ENCODE measurements at places on chromosomes 2 and 18. TPM values are rescaled to one million over a fixed set of nuclear protein-coding genes. Genes with fewer than 3 reads are reported as not detected.

GRCh38 chr2:36459725-36460137 is 104.2 kb downstream of the CRIM1 start:
- H3K27ac ChIP-seq = no peak overlapping the region
- H3K4me3 ChIP-seq = no peak overlapping the region
- no peaks in the 10 kb centered on the region for H3K4me1 ChIP-seq

DNA sequence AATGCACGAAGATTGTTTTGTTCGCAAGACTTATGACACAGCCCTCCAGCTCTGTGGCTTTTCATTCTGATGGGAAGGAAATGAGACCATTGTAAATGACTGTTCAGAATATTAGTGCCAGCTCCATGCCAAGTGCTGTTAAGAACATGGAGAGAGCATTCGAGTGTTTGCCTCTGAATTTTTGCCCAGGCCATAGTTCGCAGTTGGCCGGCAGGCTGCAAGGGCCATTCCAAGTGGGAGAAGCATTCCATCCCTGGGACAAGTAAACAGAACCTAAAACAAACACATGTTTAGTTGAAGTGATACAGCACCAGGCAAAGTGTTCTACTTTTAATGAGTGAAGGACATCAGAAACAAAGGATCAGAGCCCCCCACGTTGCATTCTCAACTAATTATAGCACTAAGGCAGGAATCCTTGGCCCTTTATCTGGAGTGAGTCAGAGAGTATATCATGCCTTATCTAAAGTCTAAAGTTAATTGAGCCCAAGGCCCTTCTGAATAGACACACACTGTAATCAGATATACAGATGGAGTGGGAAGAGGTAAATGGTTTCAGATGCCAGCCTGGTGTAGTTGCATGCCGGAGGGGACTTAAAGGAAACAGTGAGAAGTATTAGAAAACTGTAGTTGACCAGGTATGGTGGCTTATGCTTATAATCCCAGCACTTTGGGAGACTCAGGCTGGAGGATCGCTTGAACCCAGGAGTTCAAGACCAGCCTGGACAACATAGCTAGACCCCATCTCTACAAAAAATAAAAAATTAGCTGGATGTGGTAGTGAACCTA is 53.3 kb downstream of the NEDD4L start:
- H3K36me3 ChIP-seq = no peaks in the 10 kb centered on the region
- peak overlapping the region; percentile 19 for H3K27ac ChIP-seq
- no peaks in the 10 kb centered on the region for H3K27me3 ChIP-seq
- H3K4me3 ChIP-seq = no peak overlapping the region
- no peak for DNase-seq

GRCh38 chr18:76422838-76423237 is 72.2 kb downstream of the ZNF516 start:
- DNase-seq = no peak
- H3K4me1 ChIP-seq = peaks cover 11% of the 10 kb centered on the region
- H3K27ac ChIP-seq = no peak overlapping the region
- no peaks in the 10 kb centered on the region for H3K27me3 ChIP-seq
- no peak overlapping the region for H3K4me3 ChIP-seq

DNA sequence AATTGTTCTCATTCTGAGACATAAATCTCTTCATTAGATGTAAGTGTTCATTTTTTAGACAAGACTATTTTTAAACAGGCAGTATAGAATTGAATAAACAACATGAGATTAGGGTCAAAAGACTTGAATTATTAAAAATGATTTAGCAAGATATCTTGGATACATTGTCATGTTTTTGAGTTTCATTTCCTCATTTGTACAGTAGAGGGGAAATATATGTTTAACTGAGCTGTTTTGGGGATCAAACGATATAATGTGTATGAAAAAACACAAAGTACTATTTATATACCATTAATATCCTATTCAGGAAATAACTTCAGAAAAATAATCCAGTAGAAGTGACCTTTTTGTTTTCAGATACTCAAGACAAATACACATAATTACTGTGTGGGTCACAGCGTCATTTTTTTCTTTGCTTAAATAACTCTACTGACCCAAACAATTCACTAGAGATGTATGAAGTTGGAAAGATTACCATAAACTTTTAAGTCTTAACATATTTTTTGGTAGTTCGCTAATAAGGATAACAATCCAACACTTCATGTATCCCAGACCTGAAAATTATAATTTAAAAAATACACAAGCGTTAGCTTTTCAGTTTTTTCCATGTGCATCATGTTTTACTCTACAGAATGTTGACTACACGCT is 896 bp upstream of the ASXL3 start:
- H3K27me3 ChIP-seq = no peaks in the 10 kb centered on the region
- H3K27ac ChIP-seq = no peak overlapping the region
- DNase-seq = no peak
- H3K4me1 ChIP-seq = no peaks in the 10 kb centered on the region
- no peaks in the 10 kb centered on the region for H3K36me3 ChIP-seq

GRCh38 chr2:178514664-178515063 is 34.4 kb downstream of the PLEKHA3 start:
- no peaks in the 10 kb centered on the region for H3K27me3 ChIP-seq
- no peak overlapping the region for H3K27ac ChIP-seq
- no peaks in the 10 kb centered on the region for H3K4me1 ChIP-seq
- DNase-seq = no peak
- no peak overlapping the region for H3K4me3 ChIP-seq

DNA sequence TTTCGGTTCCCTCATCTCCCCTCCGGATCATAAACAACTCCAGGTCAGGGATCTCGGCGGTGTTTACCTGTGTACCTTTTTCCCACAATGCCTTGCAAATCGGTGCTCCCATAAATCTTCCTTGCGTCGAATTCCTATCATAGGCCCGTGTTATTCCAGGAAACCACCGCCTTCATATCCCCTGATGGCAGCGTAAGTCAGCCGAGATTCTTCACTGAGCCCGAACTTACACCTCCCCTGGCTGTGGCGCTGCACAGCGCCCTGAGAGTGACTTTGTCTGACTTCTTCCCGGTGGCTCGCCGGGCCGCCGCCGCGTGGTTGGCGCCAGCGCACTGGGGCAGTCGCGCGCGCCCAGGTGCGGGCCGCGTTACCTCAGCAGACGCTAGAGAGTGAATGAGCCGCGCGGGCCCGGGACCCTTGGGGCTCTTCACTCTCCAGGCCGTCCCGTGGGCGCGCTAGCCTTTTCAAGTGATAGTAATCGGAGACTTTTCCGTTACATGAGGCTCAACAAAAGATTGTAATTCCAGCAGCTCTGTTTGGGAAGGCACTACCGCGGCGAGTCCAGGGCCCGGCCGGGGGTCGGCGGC is 101.6 kb downstream of the SPTBN1 start:
- DNase-seq = peak; percentile 55
- H3K4me3 ChIP-seq = peak overlapping the region; percentile 71
- H3K36me3 ChIP-seq = no peaks in the 10 kb centered on the region
- peaks cover 10% of the 10 kb centered on the region for H3K4me1 ChIP-seq

DNA sequence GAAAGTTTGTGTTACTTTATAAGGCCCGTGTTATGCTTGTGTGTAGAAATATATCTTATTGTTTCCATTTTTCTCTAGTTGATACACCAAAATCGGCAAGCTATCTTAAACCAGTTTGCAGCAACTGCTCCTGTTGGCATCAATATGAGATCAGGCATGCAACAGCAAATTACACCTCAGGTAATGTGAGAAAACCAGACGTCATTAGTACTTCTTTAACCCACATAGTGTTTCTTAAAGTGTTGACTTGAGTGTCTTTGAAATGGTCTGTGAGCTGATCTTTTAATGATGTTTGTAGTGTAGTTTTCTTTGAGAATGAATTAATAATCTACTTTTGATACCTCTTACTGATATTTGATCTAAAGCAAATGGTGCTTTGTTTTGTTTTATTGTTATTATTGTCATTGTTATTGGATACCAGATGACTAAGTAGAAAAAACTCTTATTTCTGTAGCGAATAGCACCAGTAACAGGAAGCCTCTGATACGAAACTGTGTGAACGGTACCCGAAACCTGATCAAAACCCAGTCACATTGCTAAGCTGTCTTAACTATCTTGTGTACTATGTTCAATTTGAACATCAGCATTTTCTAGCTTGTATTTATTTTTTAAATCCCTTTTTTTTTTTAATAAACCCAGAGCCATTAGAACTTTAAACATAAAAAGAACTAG is 53.7 kb downstream of the PTRHD1 start:
- no peak overlapping the region for H3K27ac ChIP-seq
- no peak for DNase-seq
- no peak overlapping the region for H3K4me3 ChIP-seq
- H3K36me3 ChIP-seq = peaks cover 3% of the 10 kb centered on the region
- no peaks in the 10 kb centered on the region for H3K4me1 ChIP-seq

DNA sequence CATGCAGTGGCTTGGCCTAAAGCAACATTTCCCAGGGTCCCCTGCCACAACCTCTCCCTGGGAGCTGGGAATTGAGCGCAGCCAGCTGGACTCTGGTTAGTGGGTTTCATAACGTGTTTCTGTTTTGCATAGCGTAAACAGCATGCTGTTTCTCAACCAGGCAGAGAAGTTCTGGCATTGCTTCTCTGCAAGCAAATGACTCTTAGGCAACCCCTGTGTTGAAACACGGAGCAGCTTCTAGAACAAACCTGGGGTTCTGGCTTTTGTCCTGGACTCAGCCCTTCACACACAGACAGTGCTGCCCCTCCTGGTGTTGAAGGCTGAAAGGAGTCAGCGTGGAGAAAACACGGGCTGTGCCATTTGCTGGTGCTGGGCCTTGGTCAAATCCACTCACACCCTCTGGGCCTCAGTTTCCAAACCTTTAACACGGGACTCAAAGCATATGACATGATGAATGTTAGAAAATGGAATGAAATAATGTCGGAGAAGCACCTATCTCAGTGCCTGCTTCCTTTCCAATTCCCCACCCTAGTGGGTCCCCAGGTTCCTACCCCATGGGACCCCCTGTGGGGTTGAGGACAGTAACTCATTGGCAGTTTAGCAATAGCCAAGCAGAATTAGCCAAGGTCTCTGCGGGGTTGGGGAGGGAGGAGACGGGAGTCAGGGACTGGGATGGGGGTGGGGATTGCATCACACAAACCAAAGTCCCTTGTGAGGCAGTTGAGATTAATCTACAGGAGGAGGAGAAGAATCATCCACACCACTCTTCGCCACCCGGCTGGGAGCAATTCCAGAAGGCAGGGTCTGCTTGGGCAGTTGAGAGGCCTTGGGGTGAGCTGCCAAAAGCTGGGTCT is 30.2 kb upstream of the IL1R2 start:
- H3K36me3 ChIP-seq = no peaks in the 10 kb centered on the region
- peak; percentile 67 for DNase-seq
- H3K4me3 ChIP-seq = peak overlapping the region; percentile 60
- peaks cover 7% of the 10 kb centered on the region for H3K4me1 ChIP-seq
- no peaks in the 10 kb centered on the region for H3K27me3 ChIP-seq

DNA sequence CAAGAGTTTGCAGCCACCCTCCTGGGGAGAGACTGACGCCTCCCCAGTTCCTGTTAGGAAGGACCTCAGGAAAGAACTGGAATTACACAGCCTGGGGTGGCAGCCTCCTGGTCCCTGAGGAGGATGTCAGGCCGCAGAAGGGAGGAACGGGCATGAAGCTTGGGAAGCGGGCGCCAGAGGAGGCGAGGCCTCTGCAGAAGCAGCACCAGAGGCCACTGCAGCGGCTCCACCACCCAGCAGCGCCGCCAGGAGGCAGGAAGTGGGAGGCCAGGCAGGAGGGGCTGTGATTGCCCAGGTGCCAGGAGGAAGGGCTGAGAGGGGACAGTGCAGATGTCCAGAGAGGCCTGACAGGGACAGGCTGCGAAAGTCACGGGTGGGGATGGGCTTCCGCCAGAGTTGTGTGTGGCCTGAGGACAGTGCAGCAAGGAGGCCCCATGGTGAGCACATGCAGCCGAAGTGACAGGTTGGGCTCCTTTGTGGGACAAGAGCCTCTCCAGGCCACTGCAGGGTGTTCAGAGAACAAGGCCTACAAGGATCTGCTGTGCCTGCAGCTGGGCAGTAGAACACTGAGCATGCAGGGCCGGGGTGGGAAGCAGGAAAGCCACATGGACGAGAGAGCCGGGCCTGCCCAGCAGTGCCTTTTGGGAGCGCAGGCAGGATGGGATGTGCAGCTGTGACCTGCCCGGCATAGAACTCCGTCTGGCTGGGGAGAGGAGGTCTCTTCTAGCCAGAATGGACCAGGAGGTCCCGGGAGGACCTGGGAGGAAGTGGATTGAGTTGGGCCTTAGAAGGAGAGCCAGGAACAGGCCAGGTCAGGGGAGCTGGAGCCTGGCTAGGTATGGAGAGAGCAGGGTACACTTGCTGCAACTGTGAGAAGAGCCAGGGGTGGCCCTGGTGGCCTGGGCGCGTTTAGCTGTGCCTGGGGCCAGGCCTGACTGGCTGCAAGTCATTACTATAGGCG is 39.1 kb upstream of the ALPP start:
- no peaks in the 10 kb centered on the region for H3K4me1 ChIP-seq
- H3K36me3 ChIP-seq = no peaks in the 10 kb centered on the region
- H3K27me3 ChIP-seq = no peaks in the 10 kb centered on the region
- no peak for DNase-seq

DNA sequence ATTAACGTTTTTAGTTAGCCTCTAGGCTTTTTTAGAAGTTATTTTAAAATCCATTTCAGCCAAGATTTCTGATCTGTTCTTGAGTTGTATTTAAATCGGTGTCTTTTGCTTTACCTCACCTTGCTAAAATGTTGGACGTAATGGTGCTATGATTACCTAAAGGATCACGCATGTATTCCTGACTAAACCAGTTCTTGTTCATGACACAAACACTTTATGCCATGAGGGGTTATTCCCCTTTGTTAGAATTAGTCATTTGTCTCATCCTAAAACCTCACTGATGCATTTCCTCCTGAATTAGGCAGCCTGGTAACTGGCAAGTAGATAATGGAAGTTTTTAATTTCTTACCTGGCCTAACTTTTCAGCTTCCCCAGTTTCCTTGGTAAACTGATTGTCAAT is 185.4 kb upstream of the TANK start:
- no peak overlapping the region for H3K4me3 ChIP-seq
- no peak overlapping the region for H3K27ac ChIP-seq
- no peak for DNase-seq
- H3K4me1 ChIP-seq = no peaks in the 10 kb centered on the region
- H3K36me3 ChIP-seq = no peaks in the 10 kb centered on the region
- no peaks in the 10 kb centered on the region for H3K27me3 ChIP-seq

- H3K4me1 ChIP-seq = peaks cover 65% of the 10 kb centered on the region
- DNase-seq = no peak
- no peaks in the 10 kb centered on the region for H3K36me3 ChIP-seq
- peak overlapping the region; percentile 92 for H3K27ac ChIP-seq
- peak overlapping the region; percentile 57 for H3K4me3 ChIP-seq
- no peaks in the 10 kb centered on the region for H3K27me3 ChIP-seq
These were observed 38.3 kb upstream of the IL1R1 start for GRCh38 chr2:102103992-102104871.

- H3K36me3 ChIP-seq = no peaks in the 10 kb centered on the region
- H3K27ac ChIP-seq = no peak overlapping the region
- peaks cover 6% of the 10 kb centered on the region for H3K4me1 ChIP-seq
- DNase-seq = no peak
- no peak overlapping the region for H3K4me3 ChIP-seq
These were observed 172.9 kb downstream of the FAM210A start for GRCh38 chr18:13553449-13553848.

- no peak overlapping the region for H3K4me3 ChIP-seq
- no peak overlapping the region for H3K27ac ChIP-seq
- H3K27me3 ChIP-seq = no peaks in the 10 kb centered on the region
- no peaks in the 10 kb centered on the region for H3K4me1 ChIP-seq
- no peak for DNase-seq
- no peaks in the 10 kb centered on the region for H3K36me3 ChIP-seq
These were observed 72.0 kb downstream of the DOCK10 start for GRCh38 chr2:224970311-224970710.

MARCHF4 gene
- polyA plus RNA-seq = not detected

UGT1A3 gene
- polyA plus RNA-seq = 61.6 TPM

PNPT1 gene
- polyA plus RNA-seq = 8.8 TPM

GALNT13 gene
- polyA plus RNA-seq = not detected

ATP5F1A gene
- 364 TPM for polyA plus RNA-seq

Measured in liver (tissue), 10 donors.